ENCODE measurements at places on chromosomes 2 and 18. TPM values are rescaled to one million over a fixed set of nuclear protein-coding genes. Genes with fewer than 3 reads are reported as not detected.
A peak's percentile ranks its signal among the peaks of the same experiment; 100 is the strongest.

GRCh38 chr2:221943076-221943810 is 355.6 kb downstream of the PAX3 start:
- DNase-seq: peak; percentile 30

DNA sequence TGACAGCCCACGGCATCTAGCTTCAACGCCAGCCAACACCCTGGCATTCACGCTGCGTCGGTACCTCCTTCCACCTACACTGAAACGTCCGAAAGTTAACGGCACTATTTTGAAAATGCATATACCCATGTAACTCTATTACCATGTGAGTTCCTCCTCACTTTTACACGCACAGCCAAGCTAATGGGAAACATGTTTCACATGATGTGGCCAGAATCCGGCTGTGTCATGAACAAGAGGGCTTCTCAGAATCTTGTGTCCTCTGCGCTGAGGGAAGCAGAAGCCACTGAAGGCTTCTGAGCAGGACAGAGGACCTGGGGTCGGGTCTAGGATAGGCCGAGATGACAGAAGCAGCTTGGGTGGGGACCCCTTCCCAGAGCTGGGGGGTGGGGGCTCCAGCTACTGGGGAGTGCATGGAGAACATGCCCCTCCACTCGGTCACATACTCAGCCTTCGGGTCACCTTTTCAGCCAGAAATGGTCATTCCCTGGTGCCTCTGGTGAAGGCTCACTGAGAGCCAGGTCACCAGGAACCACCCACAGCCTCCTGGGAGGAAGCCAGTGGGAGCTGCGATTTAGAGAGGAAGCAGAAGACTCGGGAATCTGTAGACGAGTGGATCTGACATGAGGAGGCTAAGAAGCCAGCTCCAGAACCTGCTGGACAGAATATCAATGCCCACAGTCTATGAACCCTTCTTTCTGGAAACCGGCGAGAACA is 41.5 kb downstream of the HDAC4 start:
- DNase-seq: no peak

DNA sequence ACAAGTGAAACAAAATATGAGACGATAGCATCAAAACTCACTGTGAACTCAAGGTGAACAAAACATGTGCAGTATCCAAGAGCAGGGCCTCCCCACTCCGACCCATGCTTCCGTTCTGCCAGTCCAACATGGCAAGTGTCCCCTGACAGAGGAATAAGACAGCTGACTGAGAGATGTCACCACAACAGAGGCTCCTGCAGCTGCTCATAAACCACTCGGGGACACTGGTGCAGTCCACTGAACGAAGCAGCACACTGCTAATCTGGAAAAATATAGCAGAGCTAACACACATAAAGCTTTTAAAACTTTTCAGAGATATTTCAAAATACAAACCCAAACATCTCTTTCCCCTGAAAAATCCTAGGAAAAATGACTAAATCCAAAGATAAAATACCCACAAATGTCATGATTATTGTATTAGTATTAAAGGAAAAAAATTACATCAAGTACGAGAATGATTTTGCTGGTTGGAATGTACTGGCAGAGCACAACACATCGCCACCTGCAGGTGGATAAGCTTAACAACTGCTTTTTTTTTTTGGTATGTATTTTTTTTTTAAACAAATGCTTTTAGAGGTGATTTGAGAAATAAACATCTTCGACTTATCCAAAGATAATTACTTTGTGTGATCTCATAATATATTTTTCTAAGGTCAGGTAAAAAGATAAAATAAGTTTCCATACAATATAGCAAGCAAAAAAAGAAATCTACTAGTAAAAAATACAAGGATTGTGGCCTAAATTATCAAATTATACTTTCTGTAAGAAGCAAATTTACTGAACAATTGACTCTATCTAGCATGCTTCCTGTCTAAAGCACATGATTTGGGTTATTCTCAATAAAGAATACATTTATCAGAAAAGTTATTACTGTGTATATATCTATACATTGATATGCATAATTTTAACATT is 18.6 kb downstream of the THADA start:
- peak; percentile 58 for DNase-seq

DNA sequence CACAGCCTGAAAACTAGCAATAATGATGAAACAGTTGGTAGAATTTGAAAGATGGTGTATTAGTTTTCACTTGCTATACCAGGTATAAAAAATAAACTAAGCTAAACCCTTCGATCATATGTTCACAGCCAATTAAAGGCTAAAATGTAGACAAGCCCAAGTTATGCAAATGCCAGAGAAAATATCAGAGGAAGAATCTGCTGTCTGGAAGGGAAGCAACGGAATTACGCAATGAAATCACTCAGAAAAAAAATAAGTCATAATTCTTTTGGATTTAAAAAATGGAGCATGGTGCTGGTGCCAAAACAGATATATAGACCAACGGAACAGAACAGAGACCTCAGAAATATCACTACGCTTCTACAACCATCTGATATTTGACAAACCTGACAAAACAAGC is 108.3 kb downstream of the ARL4C start:
- DNase-seq: no peak

SERPINB2 gene
- total RNA-seq: 24.2 TPM

REG1B gene
- total RNA-seq: not detected

Measured in M059J (cell line).